ENCODE measurements at places on chromosomes 6 and 20.

DNA sequence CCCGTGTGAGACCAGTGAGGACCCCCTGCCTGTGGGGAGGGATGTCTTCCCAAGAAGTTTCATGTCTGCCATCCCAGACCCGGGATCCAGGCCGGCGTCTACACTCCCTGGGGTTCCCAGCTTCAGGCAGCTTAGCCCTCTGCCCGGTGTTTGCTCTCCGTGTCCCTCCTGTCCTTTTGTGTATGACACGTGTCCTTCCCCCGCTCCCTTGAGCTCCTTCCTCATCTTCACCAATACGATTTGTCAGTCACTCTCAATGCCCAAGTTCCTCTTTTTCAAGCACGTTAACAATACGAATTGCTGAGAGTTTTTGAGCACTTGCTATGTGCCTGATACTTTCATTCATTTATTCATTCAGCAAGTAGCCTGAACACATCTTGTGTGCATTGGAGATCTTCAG lies 115.6 kb upstream of the PTPN1 start:
- no peak for DNase-seq

GRCh38 chr20:60768216-60768615 lies 483.8 kb upstream of the CDH4 start:
- DNase-seq, result no peak

GRCh38 chr6:46284475-46284874 lies 113.7 kb upstream of the ENPP5 start:
- DNase-seq, result no peak

DNA sequence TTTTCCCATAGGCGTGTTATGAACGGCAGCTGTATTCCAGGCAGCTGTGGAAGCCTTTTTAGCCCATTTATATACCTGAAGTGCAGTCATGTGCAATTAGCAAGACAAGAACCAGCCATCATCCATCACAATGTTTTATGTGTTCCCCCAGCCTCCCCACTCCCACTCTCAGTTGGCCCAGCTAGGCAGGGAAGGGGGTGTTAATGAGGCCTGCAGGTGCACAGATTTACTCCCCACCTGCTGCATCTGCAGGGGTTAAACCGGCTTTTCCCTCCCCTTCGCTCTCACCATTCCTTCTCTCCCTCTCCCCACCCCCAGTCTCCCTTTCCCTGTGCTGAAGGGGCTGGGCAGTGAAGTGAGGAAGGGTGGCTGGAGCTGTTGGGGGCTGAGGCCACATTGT lies 149.8 kb upstream of the AKAP12 start:
- no peak for DNase-seq

GRCh38 chr6:58419321-58419720 lies 1101.9 kb downstream of the PRIM2 start:
- no peak for DNase-seq

DNA sequence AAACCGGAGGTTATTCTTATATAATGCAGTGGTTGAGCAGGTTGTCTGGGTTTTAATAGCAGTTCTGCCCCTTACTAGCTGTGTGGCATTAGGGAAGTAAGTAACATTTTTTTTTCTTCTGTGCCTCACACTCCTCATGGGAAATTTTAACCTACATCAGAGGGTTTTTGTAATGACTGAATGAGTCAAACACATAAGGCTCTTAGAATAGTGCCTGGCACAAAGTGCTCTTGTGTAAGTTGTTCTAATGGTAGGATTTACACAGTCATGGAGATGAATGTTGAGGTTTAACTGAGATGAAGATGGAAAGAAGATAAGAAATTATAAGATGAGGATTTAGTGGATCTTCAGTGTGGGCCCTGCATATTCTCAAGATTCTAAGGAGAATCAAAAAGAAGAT lies 68.4 kb upstream of the PHIP start:
- no peak for DNase-seq

DNA sequence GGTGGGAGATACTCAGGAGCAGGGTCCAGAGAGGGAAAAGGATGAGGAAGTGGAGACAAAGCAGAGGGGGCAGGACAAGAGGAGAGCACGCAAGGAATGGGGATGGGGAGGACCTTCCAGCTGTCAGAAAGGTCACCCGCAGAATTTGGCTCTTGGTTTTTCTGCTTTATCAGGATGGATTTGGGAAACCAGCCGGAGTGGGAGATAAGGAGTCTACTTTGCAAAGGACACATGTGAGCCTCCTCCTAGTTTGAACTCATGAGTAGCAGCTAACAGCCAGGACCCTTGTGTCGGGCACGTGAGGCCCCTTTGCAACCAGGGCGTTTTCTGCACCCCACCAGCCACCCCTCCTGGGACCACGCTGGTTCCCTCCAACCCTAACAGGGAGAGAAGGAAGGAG lies 7.6 kb upstream of the MICA start:
- no peak for DNase-seq

- no peak for DNase-seq
These were observed 15.0 kb downstream of the IFT52 start for GRCh38 chr20:43605715-43606114.

GRCh38 chr6:151701911-151702562 lies 105.4 kb upstream of the ESR1 start:
- no peak for DNase-seq

DNA sequence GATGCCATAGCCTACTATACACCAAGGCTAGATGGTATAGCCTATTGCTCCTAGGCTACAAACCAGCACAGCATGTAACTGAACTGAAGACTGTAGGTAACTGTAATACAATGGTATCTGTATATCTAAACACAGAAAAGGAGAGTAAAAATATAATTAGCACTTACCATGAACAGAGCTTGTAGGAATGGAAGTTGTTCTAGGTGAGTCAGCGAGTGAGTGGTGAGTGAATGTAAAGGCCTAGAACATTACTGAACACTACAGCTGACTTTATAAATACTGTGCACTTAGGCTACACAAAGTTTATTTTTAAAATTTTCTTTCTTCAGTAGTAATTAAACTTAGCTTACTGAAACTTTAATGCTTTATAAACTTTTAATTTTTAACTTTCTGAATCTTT lies 129.5 kb downstream of the BTBD9 start:
- no peak for DNase-seq

- no peak for DNase-seq
These were observed 41.8 kb upstream of the NT5E start for GRCh38 chr6:85408039-85408438.

DNA sequence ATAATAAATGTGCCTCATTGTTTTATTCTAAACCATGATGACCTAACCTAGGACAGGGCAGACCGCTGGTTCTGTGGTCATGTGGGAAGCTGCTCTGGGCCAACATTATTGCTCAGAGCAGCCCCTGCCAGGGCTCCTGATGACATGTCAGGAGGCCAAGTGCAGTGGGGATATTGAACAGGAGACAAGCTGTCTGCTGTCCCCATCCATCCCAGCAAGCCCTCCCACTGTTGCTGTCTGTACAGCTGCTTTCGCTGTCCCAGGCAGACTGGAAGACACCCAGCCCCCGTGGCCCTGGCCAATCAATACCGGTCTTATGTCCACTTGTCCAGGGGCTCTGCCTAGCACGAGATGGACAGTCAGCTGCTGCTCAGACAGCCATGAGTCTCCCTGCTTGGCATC lies 43.2 kb upstream of the FNDC1 start:
- DNase-seq, result peak; percentile 78

DNA sequence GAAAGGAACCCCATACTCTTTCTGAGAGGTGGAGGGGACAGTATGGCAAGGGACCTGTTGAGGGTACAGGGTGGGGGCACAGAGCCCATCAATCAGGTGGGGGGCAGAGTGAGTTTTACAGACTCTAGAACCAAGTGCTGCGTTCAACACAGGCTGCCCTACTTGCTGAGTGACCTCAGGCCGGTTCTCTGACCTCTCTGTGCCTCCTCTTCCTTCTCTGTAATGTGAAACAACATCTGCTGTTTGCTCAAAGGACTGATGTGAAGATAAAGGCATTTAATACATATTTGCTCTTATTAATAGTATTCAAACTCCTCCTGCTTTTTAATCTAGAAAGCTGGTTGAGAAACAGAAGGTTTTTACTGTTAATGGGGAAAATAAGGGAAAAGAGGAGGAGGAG lies 25.9 kb upstream of the APMAP start:
- no peak for DNase-seq

GRCh38 chr6:136618086-136618485 lies 67.9 kb upstream of the MAP7 start:
- no peak for DNase-seq

- no peak for DNase-seq
These were observed 70.5 kb upstream of the ZNF217 start for GRCh38 chr20:53664121-53664520.

DNA sequence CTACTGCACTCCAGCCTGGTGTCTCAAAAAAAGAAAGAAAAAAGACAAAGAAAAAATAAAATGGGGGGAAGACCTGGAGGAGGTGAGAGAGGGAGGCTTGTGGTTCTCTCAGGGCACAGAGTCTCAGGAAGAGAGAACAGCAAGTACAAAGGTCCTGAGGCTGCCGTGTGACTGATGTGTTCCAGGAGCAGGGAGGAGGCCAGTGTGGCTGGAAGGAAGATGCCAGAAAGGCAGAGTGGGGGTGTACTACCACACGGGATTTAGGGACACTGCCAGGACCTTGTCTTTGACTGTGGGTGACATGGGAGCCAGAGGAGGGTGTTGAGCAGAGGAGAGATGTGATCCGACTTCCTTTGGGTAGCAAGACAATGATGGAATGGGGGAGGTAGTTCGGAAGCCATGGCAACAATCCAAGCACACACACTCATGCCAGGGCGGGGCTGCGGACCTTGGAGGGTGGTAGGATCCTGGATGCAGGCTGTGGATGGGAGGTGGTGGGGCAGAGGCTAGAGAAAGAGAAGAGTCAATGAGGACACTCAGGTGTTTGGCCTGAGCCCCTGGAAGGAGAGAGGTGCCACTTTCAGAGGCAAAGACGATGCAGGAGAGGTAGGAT lies 136.4 kb upstream of the PTPN1 start:
- no peak for DNase-seq

GRCh38 chr20:615514-615913 lies 5.4 kb upstream of the TCF15 start:
- DNase-seq, result no peak

DNA sequence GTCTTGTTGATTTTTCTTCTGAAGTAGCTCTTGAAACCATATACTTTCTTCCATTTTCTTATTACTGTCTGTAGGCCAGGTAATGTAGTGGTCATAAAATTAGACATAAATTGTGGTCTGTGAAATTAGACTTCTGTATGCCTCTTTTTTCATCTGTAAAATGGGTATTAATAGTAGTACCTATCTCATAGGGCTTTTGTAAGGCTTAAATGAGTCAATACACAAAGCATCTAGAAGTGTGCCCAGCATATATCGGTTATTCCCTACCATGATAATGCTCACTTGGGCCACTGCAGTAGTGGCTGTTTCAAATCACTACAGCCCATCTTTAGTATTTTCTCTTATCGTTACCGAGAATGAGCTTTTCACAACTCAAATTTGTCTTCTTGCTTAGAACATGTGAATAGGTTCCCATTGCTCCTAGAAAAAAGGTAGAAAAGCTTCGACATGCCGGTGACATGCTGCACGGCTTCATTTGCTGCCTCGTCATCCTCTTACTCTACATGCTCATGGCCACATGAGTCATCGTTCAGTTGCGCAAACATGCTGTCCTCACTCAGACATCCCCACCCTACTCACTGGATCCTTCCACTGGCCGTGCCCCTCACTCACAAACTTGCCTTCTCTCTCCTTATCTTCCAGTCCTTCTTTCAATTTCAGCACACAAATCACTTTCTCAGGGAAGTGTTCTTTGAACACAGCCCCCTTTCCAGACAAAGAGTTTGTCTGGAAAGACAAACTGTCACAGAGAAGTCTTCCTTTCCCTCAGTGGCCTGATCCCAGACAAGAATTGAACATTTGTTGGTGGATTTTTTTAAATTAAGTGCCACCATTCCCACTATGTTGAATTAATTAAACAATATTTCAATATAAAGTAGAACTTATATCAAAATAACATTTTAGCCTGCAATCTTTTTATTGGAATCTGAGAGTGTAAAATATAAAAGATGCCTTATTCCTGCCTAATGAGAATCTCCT lies 32.2 kb upstream of the ERVFRD-1 start:
- peak; percentile 56 for DNase-seq

DNA sequence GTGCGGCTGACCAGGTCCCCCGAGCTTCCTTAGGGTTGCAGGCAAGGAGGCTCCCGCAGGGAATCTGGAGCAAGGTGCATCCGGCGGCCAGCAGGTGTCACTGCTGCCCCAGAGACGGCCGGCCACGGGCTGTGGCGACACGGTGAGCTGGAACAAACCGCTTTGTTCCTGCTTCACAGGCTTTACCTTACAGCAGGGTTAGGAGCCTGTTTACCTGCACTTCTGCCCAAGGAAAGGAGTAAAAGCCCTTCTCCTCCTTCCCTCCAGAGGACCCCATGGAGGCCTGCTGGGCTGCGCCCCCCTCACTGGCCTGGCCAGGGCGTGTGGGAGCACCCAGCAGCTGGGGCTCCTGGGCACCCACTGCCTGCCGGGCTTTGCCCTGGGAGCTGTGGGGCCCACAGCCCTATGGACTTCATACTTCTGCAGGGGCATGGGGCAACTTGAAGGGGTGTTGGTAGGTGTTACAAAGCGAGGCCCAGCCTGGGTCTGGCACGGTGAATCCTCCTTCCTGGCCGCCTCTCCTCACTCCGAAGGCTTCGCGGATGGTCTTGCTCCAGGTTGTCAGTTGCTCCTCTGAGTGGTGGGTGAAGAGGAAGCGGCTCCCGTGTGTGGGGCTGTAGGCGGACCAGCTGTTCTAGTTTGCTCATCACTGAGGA lies 88.4 kb downstream of the CDC5L start:
- peak; percentile 86 for DNase-seq

- DNase-seq, result no peak
These were observed 30.4 kb downstream of the KCNQ5 start for GRCh38 chr6:72651967-72652956.

- DNase-seq, result no peak
These were observed 311.4 kb downstream of the CLIC5 start for GRCh38 chr6:45704056-45704800.

GRCh38 chr6:42555477-42556457 lies 8.1 kb upstream of the UBR2 start:
- no peak for DNase-seq

DNA sequence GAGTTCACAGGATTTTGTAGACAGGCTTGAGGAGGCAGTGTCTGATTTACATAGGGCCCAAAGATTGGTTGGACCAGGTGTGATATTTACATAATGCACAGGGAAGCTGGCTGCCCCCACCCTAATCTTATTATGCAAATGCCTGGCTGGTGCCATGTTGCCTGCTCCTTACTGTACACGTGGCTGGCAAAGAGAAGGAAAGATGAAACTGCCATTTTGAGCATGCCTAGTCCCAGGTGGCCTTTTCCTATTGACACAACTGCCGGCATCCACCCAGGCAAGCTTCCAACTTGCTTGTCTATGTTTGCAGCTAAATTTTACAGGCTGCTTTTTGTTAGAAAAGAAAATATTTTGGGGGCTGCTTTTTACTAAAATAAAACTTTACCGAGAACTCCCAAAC lies 174.6 kb downstream of the LMBRD1 start:
- DNase-seq, result no peak

DNA sequence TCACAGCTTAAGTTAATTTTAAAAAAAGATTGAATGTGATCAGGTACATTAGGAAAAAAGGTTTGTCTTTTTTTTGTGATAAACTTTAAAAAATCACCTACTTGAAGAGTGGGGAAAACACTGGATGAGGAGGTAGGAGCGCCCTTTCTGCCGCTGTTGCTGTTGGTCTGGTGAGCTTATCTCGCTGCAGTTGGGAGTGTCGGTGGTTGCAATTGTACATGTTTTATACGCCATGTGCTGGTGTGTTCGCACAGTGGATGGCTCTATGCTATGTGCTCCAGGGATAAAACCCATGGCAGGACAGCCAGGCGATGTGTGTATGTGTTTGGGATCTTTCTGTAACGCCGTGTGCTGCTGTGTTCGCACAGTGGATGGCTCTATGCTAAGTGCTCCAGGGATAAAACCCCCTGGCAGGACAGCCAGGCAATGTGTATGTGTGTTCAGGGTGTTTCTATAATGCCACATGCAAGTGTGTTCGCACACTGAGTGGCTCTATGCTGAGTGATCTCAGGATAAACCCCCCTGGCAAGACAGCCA lies 1.7 kb downstream of the SLC22A3 start:
- no peak for DNase-seq
